ENCODE measurements at places on chromosomes 11 and 22. TPM values are rescaled to one million over a fixed set of nuclear protein-coding genes. Genes with fewer than 3 reads are reported as not detected.

NLRP10 gene
- total RNA-seq = not detected

GRCh38 chr11:102613450-102613849 is 11.7 kb downstream of the MMP20 start:
- no peak for DNase-seq

DNA sequence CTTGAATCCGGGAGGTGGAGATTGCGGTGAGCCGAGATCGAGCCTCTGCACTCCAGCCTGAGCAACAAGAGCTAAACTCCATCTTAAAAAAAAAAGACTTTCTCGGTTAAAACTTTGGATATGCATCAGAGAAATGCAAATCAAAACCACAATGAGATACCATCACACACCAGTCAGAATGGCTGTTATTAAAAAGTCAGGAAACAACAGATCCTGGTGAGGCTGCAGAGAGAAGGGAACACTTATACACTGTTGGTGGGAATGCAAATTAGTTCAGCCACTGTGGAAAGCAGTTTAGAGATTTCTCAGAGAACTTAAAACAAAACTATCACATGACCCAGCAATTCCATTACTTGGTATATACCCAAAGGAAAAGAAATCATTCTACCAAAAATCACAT is 619.4 kb upstream of the KIRREL3 start:
- DNase-seq = no peak

MS4A4A gene
- 28.1 TPM for total RNA-seq

DNA sequence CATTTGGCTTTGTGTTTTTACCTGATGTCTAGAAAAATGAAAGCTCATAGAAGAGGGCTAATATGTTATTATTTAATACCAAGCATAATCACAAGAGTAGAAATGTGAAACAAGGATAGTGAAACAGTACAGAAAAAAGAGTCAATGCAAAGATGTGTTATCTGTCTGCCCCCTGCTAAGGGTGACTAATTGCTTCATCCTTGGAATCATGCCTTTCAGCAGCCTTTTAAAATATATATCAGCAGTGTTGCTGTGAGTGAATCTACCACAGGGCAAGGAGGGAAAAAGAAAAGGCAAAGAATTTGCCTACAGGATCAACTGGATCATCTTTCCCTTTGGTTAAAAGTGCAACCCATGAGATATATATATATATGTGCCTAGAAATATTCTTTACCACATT is 867.2 kb upstream of the RAG2 start:
- DNase-seq = no peak

SCGB2A2 gene
- total RNA-seq = not detected

GRCh38 chr22:49197505-49197904 is 630.2 kb downstream of the BRD1 start:
- DNase-seq = peak; percentile 67

RANGAP1 gene
- total RNA-seq = 61.7 TPM

GRCh38 chr11:57867966-57868365 is 106.4 kb downstream of the CTNND1 start:
- DNase-seq = no peak

DNA sequence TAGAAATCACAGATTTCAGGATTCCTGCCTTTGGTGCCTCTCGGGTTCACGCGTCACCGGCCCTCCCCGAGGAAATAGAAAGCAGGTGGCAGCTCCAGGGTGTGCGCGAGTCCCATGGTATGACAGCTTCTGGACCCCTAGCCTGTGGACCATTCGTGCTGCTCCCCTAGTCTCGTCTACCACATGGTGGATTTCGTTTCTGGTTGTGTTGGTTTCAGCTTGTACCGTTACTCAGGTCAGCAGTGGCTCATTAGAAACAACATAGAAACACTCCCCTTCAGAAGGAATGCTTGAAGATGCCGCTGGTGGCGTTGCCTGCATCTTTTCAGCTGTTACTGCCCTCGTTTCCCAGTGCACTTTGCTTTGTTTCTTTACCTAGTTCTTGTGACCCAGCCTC is 700 bp downstream of the TTC17 start:
- peak; percentile 61 for DNase-seq

- peak; percentile 85 for DNase-seq
Observed at GRCh38 chr22:31272522-31273446, 19.5 kb downstream of the PIK3IP1 start.

DNA sequence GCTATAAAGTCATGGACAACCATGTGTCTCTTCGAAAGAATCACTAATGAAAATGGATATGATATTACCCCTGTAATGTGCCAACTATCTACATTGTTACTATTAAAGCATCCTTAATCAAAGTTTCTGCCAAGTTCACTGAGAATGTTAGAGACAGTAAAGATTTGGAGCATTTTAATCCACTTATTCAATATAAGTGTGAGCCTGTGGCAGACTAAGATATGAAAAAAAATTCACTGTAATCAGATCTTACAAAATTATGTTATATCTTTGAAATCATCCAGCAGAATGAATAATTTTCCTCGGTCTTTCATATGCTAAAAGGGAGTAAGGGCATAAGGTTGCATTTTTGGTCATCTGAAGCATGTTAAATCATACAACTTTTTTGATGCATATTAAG is 49.9 kb downstream of the MAML2 start:
- DNase-seq = no peak

DNA sequence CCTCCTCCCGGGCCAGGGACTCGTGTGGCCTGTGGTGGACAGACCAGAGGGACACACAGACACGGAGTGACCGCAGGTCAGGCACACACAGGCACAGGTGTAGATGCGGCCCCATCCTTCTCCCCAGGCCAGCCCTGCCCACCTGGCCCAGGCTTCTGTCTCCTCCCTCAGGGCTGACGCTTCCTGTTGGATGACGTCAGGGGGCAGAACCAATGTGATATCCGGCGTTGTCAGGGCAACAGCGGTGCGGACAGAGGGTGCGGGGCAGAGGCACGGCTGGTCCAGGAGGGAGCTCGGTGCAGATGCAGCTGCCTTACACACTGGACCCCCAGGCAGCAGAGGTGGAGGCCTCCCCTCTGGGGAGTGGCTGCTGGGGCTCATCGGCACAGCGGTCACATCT is 2.9 kb upstream of the TUBGCP6 start:
- DNase-seq = peak; percentile 78

DNA sequence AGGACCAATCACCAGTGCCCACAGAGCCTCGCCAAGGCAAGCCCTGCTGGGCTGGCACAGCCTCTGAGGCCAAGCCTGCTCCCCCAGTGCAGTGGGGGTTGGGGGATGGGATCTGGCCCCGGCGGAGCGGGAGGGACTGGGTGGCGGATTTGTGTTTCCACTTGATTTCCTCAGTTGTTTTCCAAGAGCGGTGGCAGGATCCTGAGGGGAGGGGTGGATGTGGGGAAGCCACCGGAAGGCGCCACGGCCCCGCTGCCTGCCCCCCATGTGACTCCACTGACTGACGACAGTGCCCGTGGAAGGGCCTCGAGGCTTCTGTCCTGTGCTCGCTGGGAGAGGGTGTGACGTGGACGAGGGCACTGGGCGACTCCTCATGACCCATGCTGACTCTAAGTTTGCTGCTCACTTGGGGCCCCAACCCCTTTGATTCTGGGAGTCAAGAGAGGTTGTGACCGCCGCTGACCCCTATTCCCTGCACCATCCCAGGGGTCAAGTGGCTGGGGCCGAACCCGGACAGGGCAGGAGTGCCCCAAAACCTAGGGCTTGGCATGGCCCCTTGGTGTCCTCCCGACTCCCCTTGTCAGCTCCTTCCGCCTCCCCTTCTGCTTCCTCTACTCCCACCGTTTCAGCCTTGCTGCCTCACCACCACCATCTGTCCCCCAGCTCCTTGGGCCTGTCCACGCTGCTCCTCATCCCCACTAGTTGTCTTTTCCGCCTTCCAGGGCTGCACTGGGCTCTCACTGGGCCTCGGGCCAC is 23.5 kb upstream of the PICK1 start:
- DNase-seq = peak; percentile 51

PNPLA5 gene
- total RNA-seq = not detected

MMP12 gene
- not detected for total RNA-seq

- DNase-seq = no peak
Observed at GRCh38 chr11:20450829-20451228, 63.3 kb downstream of the PRMT3 start.

GRCh38 chr11:87851827-87852226 is 323.4 kb downstream of the RAB38 start:
- no peak for DNase-seq

GRCh38 chr22:25933158-25933788 is 191.3 kb downstream of the MYO18B start:
- no peak for DNase-seq

GRCh38 chr11:18115360-18116127 is 9.7 kb upstream of the SAAL1 start:
- peak; percentile 86 for DNase-seq

ZP1 gene
- not detected for total RNA-seq

USP2 gene
- total RNA-seq = 3.1 TPM

- no peak for DNase-seq
Observed at GRCh38 chr22:30306627-30307011, 17.3 kb upstream of the CASTOR1 start.

GRCh38 chr11:130029137-130029536 is 26.5 kb upstream of the PRDM10 start:
- no peak for DNase-seq

DNA sequence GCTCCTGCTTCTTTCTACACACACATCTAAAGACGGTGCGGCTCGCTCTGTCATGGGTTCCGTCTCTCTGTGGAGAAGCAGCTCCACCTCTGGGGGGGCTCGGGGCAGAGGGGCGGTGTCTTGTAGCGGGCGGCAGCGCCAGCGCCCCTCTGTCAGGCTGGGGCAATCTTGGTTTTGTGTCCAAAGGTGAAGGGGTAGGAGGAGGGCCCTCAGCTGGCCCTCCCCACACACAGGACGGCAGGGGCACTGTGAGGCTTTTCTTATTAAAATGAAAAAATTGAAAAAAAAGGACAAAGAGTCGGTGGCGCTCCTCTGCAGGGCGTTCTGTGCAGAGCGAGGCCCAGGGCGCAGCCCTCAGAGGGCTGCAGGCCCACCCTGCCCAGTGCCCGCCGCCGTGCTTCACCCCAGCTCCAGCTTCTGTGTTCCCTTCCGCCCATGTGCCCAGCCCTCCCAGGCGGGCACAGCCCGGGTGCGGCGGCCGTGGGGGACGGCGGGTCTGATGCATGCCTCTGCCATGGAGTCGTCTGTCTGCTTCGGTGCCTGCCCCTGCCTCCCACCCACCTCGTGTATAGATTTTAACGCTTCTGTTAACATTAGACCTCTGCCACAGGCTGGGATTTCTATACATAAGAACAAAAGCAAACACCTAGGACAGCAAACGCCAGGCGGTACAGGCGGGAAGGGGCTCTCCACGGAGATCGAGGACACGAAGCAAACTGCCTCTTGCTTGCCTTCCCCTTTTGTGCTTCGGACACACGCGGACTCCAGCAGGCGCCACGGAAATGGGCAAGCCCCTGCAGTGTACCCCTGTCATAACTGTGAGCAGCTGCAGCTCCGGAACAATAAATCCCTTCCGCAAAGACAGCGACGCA is 24.5 kb downstream of the MOB2 start:
- DNase-seq = no peak

- no peak for DNase-seq
Observed at GRCh38 chr11:130092661-130093060, 23.0 kb downstream of the APLP2 start.

GRCh38 chr11:62856333-62856895 is 17.0 kb upstream of the WDR74 start:
- no peak for DNase-seq

KCNJ1 gene
- not detected for total RNA-seq

DNA sequence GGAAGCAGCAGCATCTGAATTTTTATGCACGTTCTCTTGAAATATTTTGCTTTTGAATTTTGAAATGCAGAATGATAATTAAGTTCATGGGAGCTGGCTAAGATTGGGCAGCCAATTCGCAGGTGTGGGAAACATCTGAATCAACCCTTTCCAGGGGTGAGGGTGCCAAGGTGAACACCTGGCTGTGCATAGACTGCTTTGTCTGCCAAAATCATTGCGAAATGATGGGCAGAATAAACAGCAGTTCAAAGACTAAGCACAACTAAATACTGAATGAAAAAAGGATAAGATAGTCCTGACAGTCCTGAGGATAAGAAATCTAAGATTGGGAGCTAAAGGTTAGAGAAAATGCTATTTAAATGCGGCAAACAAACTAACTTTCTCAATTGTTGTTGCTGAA is 813.3 kb upstream of the RAG2 start:
- DNase-seq = no peak

DNA sequence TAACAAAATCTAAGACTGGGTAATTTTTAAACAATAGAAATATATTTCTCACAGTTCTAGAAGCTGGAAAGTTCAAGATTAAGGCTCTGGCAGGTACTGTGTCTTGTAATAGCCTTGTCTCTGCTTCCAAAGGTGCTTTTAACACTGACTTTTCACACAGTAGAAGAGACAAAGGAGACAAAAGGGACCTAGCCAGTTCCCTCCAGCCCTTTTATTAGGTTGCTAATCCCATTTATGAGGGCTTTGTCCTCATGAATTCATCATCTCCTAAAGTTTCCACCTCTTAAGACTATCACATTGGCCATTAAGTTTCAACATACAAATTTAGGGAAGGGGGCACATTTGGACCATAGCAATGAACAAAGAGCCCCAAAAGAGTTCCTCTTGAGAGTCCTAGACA is 40.7 kb downstream of the FAM181B start:
- DNase-seq = no peak

APOL3 gene
- 15.6 TPM for total RNA-seq

- peak; percentile 98 for DNase-seq
Observed at GRCh38 chr22:38569972-38570778, at the start of gene DMC1. DMC1 (minus strand) TSS chr22:38570183; CDS start chr22:38568256, 1,927 bp downstream.

- DNase-seq = no peak
Observed at GRCh38 chr11:65377036-65377435, 5.4 kb downstream of the SLC25A45 start.

FBLN1 gene
- total RNA-seq = 130 TPM

C22orf23 gene
- not detected for total RNA-seq

HOATZ gene
- not detected for total RNA-seq

DNA sequence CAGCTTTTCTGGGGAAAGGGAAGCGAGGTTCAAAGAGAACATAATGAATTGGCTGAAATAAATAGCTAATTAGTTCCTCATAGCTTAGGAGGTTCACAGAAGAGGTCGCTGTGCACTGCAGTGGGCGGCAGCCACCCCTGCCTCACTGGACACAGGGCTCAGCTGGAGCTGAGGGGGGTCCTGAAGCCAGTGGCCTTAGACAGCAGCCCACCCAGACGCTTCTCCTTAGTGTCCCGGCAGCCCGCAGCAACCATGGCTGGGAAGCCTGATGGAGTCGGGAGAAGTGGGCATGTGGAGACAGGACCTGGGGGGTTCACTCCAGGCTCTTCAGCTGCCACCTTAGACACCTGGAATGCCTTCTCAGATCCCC is 75.4 kb downstream of the TRIM29 start:
- no peak for DNase-seq
